ENCODE measurements at places on chromosomes 6 and 20. TPM values are rescaled to one million over a fixed set of nuclear protein-coding genes. Genes with fewer than 3 reads are reported as not detected.

GRCh38 chr20:47377122-47377722, 20.7 kb upstream of the ZMYND8 start:
- DNase-seq, result no peak

DNA sequence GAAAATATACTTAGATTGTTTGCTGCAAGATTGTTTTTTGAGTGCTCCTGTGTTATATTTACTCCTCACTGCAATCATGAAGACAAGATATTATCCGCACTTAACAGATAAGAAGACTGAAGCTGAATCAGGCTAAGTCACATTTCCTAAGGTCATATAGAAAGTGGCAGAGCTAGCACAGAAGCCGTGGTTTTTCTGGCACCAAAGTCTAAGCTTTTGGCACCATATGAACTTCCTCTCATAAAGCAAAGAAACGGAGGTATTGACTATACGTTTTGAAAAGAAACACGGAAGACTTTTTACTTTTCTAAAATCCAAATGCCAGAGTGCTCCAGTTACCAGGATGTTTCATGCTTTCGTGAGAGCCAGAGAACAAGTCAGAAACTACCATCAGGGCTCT, 9.3 kb upstream of the DTD1 start:
- no peak for DNase-seq

DNA sequence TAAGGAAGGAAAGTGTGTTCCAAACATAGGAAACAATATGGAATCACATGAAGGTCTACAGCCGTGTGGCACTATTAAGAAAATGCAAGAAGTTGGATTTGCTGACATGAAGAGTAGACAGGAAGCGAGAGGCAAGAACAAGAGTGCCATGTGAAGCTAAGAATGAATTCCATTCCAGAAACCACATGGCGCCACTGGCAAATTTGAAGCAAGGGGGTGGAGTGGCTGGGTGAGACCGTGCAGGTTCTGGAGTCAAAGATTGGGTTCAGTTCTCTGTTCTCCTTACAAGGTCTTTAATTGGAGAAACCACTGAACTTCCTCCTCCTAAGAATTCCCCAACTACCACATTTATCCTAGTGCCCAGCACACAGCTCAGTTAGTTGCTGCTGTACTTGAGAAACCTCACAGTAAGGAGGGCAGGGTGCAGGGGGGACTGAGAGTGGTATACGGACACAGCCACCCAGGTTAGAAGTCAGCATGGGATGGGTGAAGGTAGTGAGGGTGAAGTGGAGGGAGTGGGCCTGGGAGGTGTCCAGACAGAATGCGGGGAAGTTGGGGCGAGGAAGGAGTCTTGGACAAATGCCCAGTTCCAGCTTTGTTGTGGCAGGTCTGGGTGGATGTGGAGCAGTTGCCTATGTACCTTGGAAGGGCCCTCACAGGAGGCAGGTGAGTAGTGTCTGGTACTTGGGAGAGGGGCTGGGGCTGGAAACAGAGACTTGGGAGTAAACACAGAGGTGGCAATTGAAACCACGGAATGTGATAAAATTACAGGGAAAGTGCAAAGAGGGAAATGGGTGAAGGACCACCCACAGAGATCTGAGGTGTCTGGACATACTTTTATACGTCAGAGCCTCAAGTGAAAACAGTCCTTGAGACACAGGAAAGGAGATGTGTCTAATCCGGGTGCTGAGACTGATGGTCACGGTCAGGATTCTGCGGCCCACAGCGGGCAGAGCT, 14.3 kb downstream of the LYRM4 start:
- DNase-seq, result no peak

DNA sequence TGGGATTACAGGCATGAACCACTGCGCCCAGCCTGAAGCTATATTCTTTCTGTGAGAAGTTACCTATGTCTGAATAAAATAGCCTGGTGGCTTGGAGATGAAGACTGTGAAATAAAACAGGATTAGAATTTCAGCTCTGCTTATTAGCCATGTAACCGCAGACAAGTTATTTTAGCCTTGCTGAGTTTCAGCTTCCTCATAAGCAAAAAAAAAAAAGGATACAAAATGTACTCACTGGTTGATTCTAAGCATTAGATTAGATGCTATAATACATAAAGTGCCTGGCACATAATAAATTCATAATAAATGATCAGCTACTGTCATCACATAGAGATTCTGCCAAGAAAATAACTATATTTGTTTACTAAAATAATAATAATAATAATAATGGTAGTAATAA, 98.8 kb downstream of the EPB41L2 start:
- no peak for DNase-seq

DNA sequence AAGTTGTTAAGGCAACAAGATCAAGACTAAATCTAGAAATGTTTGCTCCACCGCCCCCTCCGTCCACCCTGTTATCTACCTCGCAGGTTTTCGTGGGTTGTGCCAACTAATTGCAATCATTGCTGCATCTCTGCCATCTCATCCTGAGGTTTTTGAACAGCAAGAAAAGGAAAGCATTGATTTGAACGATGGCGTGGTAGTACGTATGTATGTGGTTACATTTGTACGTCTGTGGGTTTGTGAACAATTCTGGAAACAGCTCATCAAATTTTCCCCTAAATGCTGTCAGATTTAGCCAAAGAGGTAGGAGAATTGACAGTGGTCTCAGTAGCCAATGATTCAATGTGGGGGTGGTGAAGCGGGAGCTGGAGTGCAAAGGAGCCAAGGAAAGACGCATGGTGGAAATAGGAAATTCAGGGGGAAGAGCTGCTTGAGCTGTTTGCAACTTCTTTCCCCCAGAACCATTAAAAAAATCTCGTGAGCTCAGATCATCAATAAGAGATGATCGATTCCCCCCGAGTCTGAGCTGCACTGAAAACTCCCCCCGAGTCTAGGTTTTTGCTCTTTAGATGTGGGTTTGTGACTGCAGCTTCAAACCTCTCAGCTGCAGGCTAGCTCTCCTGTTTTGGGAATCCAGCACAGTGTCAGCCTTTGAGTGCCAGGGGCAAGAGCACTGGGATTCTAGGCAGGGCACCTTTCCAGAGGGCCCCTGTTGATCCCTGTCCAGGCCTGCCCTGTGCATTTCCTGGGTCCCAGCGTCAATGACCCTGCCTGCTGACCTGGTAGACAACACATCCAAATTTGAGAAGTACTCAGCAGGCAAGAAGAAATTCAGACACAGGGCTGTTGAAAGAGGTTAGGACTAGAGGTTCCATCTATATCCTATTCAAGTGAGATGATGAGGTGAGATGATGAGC, 72.6 kb upstream of the LY86 start:
- DNase-seq, result no peak

DNA sequence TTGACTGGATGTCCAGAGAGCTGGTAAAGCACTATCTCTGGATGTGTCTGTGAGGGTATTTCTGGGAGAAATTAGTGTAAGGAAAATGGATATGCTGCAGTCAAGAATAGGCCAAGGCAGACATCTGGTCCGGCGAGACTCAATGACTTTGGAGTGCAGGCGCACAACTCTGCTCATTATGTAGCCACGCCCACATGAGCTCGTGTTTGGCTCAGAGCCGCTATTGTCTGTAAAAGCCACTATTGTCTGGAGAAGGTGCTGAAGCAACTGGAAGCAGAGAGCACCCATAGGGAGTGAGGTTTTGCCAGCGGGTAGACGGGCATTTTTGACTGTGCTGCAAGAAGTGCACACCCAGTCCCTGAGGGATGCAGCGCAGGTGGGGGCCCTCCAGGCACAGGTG, 305.0 kb upstream of the POU3F2 start:
- DNase-seq, result no peak

The VNN1 gene
- total RNA-seq, result not detected

The DDR1 gene
- 112 TPM for total RNA-seq

All from chondrocyte (in vitro differentiated cells).